NCI-H446 treated with DMSO at 0.1 percent for 48 hours (cell line): ENCODE measurements at places on chromosomes 5 and 9.

DNA sequence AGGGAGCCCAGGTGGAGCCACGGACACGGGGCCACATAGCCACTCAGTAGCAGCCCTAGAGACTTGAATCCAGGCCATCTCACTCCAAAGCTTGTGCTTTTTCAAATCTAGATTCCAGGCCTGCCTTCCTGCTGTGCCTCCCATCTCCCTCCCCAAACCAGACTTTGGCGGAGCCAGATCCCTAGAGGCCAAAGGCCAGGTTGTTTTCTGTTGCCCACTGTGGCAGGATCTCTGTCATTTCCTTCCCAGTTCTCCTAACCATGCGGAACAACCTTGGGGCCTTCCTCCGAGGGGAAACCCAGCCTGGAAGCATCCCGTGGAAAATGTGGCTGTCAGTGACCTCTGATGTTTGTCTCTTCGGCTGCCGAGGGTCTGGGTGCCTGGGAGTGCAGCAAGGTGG lies 16.4 kb upstream of the RPS14 start:
- DNase-seq, result no peak

DNA sequence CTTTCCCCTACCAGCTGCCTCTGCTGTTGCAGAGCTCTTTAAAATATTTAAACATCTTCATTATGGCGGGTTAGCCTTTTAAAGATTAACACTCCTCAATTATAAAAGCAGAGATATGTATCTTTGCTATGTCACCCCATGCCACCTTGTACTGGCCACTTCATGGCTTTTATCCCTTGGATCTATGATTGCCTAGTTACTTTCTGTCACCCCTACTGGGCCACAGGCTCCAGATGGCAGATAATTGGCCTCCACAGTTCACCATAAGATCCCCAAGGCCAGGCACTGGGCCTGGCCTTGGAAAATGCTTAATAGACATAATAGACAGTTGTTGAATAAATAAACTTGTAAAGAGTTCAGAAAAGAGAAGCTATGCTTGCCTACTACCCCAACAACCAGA lies 142.0 kb upstream of the SHB start:
- DNase-seq, result no peak

- peak; percentile 2 for DNase-seq
Measured at GRCh38 chr5:135203593-135204036, 169.6 kb upstream of the PITX1 start.

DNA sequence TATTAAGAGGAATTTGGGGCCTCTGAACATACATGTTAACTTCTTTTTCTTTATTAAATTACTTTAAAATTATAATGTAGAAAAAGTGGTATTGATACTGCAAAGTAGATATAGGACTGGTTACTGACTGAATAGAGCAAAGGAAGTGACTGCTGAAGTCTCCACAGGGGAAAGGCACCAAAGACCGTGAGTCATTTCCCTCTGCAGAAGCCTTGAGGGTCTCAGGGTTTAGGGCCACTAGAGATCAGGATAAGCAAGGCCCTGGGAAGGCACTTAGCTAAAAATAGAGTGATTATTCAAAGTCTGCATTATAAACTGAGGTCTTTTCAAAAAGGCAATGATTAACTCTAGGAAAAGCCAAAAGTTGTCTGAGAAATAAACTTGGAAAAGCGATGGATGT lies 44.7 kb upstream of the ITGA1 start:
- no peak for DNase-seq

- no peak for DNase-seq
Measured at GRCh38 chr5:141840826-141841360, 37.3 kb downstream of the PCDH1 start.

GRCh38 chr9:78567693-78568092 lies 270.8 kb downstream of the PSAT1 start:
- no peak for DNase-seq

GRCh38 chr9:132820169-132820944 lies 57.7 kb downstream of the AK8 start:
- DNase-seq, result no peak

GRCh38 chr9:76687861-76688391 lies 76.3 kb upstream of the PCA3 start:
- DNase-seq, result no peak

DNA sequence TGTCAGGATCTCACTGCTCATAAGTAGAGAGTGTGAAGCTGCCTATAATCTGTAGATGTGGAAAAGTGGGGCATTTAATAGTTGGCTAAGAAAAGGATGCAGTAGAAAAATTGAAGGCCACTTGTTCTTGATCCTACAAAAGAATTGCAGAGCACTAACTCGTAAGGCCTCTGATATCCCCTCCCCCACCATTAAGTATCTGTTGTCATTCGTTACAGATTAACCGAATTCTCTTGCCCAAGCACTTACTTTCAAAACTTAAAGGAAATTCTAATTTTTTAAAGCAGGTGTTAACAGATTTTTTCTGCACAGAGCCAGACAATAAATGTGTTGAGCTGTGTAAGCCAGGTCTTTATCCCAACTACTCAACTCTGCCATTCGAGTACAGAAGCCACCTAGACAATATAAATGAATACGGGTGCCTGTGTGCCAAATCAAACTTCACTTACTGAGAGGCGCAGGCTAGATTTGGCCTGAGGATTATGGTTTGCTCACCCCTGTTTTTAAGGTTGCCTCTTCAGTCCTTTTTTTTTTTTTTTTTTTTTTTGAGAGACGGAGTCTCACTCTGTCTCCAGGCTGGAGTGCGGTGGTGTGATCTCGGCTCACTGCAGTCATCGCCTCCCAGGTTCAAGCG lies 234.8 kb downstream of the RFK start:
- no peak for DNase-seq

- no peak for DNase-seq
Measured at GRCh38 chr5:948472-949274, 56.0 kb downstream of the TRIP13 start.

DNA sequence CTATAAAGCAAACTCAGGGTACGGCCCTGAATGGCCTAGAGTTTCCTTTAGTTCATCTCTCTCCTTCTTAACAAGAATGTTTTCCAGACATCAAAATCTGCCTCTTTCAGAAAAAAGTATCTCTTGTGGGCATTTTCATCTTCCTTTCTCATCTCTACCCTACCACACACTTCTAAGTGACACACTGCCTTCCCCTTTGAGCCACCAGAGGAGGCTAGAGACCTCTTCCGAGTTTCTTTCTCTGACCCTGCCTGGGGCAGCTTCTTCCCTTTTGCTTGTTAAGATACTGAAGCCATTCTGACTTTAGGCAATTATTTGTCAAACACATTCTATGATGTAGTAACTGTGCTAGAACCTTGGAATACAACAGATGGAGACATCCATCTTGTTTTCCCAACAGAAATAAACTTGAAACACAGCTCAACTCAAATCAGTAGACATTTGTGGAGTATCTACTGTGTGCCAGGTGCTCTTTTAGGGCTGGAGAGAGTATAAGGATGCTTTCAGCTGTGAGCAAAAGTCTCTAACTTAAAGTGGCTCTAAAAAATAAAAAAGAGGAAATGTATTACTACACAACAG lies 8.6 kb upstream of the SV2C start:
- no peak for DNase-seq
